Ascending aorta (tissue), 2 donors: ENCODE measurements at places on chromosomes 12 and 14.
A peak's percentile ranks its signal among the peaks of the same experiment; 100 is the strongest.

- no peak for DNase-seq
- H3K27ac ChIP-seq: no peak overlapping the region
- H3K27me3 ChIP-seq: no peaks in the 10 kb centered on the region
- H3K36me3 ChIP-seq: peaks cover 23% of the 10 kb centered on the region
- no peaks in the 10 kb centered on the region for H3K4me1 ChIP-seq
These were observed 65.0 kb downstream of the SETD3 start for GRCh38 chr14:99415496-99416281.

DNA sequence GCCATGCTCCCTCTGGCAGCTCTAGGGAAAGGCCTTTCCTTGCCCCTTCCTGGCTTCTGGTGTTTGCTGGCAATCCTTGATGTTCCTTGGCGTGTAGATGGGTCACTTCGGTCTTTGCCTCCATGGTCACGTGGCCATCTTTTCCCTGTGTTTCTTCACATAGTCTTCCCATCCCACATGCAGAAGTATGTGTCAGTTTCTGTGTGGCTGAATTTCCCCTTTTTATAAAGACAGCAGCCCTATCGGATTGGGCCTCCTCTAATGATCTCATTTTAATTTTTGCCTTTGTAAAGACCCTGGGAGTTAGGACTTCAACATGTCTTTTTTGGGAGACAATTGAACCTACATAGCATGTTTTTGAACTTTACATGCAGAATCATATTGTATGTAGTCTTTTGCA lies 107.2 kb upstream of the FGD4 start:
- H3K27ac ChIP-seq: no peak overlapping the region
- no peak for DNase-seq
- H3K36me3 ChIP-seq: no peaks in the 10 kb centered on the region
- H3K27me3 ChIP-seq: no peaks in the 10 kb centered on the region
- H3K4me1 ChIP-seq: no peaks in the 10 kb centered on the region

DNA sequence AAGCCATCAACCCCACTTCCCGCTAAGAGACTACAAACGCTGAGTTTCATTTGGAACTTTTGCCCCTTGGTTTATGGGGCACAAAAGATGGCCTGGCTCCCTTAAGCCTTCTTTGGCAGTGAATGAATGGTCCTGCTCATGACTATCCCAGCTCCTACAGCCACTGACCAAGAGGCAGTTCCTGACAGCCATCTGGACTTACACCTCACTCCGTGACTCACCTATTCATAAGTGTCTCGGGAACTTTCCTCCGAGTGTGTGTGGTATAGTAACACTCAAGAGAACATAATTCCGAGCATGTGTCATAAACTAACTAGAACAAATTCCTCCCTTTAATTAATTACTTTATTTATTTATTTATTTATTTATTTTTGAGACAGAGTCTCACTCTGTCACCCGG lies 51.9 kb upstream of the NUDT4 start:
- H3K27ac ChIP-seq: no peak overlapping the region
- no peaks in the 10 kb centered on the region for H3K27me3 ChIP-seq
- H3K4me1 ChIP-seq: no peaks in the 10 kb centered on the region
- H3K4me3 ChIP-seq: no peak overlapping the region
- H3K36me3 ChIP-seq: no peaks in the 10 kb centered on the region

- no peak overlapping the region for H3K27ac ChIP-seq
- no peaks in the 10 kb centered on the region for H3K4me1 ChIP-seq
- DNase-seq: no peak
- H3K36me3 ChIP-seq: no peaks in the 10 kb centered on the region
These were observed 76.4 kb upstream of the FOXG1 start for GRCh38 chr14:28690029-28690692.

- peak overlapping the region; percentile 34 for H3K27ac ChIP-seq
- no peaks in the 10 kb centered on the region for H3K4me1 ChIP-seq
- no peak for DNase-seq
- no peaks in the 10 kb centered on the region for H3K36me3 ChIP-seq
- H3K4me3 ChIP-seq: no peak overlapping the region
These were observed 290.9 kb downstream of the BTG1 start for GRCh38 chr12:91854725-91855124.

DNA sequence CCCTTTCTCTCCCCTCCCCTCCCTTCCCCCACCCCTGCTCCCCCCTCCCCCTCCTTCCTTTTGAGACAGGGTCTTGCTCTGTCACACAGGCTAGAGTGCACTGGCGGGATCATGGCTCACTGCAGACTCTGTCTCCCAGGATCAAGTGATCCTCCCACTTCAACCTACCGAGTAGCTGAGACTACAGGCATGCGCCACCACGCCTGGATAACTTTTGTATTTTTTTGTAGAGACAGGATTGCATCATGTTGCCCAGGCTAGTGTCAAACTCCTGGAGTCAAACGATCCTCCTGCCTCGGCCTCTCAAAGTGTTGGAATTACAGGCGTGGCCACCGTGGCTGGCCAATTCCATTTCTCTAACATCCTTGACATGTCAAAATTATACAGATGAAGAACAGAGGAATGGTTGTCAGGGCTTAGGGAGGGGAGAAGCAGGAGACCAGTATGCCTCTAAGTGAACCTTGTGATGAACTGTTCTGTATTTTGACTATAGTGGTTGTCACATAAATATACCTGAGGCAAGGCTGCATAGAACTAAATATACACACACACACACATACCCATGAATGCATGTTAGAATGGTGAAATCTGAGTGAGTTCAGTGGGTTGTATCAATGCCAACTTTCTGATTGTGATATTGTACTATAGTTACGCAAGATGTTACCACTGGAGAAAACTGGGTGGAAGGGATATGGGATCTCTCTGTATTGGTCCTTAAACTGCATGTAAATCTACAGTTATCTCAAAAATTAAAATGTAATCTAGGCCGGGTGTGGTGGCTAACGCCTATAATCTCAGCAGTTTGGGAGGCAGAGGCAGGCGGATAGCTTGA lies 3.6 kb upstream of the CFAP73 start:
- no peaks in the 10 kb centered on the region for H3K4me1 ChIP-seq
- no peak overlapping the region for H3K4me3 ChIP-seq
- no peak overlapping the region for H3K27ac ChIP-seq

DNA sequence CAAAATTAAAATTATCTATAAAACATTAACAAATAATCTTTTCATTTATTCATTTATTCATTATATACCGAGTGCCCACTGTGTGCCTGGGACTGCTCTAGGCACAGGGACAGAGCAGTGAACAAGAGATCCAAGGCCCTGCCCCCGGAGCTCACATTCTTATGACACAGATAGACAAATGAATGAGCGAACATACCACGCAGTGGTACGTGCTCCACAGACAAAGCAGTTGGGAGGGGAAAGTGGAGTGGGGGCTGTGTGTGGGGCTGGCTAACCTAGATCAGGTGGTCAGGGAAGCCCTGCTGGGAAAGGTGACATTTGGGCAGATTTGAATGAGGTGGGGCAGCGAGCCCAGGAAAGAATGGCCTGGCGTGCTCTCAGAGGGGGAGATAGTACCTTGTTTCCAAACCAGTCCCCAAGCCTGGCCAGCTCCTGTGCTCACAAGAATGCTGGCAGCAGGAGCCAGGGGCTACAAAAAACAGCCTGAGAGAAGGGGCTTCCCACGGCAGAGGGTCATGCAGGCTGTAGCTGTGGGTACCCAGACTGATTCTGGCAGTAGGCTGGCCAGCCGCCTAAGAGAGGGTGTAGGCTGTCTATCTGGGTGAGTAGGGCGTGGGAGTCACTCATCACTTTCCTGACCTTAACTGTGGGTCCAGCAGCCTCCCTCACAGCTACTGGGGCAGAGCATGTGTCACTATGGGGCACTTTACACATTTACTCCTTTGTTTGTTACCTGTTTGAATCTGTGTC lies 57.8 kb upstream of the ACTN1 start:
- peak overlapping the region; percentile 92 for H3K27ac ChIP-seq
- no peak overlapping the region for H3K4me3 ChIP-seq
- H3K4me1 ChIP-seq: peaks cover 52% of the 10 kb centered on the region
- DNase-seq: no peak
- no peaks in the 10 kb centered on the region for H3K27me3 ChIP-seq

- no peaks in the 10 kb centered on the region for H3K27me3 ChIP-seq
- H3K4me1 ChIP-seq: peaks cover 10% of the 10 kb centered on the region
- peak overlapping the region; percentile 87 for H3K27ac ChIP-seq
- no peaks in the 10 kb centered on the region for H3K36me3 ChIP-seq
- DNase-seq: peak; percentile 25
These were observed 678.7 kb upstream of the TMEM132C start for GRCh38 chr12:127588249-127588648.

DNA sequence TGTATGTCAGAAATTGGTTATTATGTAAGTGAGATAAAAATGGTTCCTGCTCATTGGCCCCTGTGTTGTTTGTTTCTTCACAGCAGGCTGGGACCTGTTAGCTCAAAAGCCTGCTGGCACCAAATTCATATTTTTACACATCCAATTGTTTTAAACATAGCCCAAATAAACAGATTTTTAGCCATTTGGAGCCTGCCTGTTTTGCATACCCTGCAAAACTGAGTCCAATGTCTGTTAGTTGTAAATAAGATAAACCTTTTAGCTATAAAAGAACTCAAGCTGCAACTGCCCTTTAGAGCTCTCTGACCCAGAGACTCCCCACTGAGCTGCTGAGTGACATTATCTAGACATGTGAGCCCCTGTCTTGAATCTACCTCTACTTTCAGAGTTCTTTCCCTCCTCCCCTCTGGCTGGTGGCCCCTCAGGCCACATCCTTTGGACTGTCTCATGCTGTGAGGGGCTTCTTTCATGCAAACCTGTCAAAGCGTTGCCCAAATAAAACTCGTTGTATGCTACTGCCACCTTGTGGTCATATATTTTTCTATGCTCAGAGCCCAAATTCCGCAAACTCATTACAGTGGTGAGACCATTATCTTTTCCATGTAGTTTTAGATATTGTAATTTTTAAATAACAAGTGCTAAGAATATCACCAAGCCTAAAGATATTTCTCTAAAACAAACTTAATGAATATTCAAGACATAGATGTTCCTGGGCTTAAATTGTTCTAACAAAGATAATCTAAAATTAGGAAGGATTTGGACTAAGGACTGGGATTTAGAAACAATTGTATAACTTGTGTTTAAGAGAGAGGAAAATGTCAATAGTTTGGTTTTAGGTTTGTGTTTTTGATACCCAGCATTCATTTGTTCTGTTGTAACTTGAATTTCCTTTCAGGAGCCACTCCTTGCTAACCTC lies 337.9 kb downstream of the AACS start:
- no peaks in the 10 kb centered on the region for H3K27me3 ChIP-seq
- DNase-seq: no peak
- no peaks in the 10 kb centered on the region for H3K4me1 ChIP-seq
- H3K4me3 ChIP-seq: no peak overlapping the region
- H3K36me3 ChIP-seq: no peaks in the 10 kb centered on the region

DNA sequence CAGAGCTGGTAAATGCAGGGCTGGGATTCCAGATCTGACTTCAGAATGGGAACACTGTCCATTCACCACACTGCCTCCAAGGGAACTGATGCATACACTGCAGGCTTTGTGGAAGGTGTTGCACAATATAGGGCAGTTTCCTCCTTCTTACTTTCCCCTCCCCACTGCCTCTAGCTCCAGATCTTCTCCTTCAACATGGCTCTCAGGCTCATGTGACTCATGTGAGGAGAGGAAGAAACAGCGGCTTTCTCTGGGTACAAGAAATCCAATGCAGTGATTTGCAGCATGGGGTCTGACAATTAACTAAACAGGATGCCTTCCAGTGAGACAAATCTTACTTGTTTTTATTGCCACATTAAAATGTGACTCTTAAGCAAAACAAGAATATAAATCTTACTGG lies 447.6 kb upstream of the CCDC196 start:
- peak; percentile 63 for DNase-seq
- H3K27ac ChIP-seq: no peak overlapping the region
- no peaks in the 10 kb centered on the region for H3K36me3 ChIP-seq

GRCh38 chr12:64968989-64969819 lies 144.8 kb downstream of the TBC1D30 start:
- H3K4me1 ChIP-seq: no peaks in the 10 kb centered on the region
- H3K27me3 ChIP-seq: no peaks in the 10 kb centered on the region
- H3K27ac ChIP-seq: no peak overlapping the region
- H3K4me3 ChIP-seq: no peak overlapping the region

DNA sequence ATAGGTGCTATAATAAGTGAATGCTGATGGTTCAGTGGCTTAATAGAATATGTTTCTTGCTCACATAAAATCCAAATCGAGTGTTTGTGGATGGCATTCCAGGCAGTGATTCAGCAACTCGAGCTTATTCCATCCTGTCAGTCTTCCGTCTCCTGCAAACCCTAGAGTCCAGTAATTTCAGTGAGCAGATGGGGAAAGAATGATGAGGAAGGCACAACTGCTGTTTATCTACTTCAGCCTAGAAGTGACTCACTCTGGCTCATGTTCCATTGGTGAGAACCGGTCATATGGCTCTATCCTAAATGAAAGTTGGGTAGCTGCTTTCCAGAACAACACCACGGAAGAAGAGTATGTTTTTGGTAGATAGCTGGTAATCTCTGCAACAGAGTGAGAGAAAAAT lies 421.8 kb upstream of the PDE3A start:
- peak overlapping the region; percentile 17 for H3K4me3 ChIP-seq
- peak; percentile 81 for DNase-seq
- no peaks in the 10 kb centered on the region for H3K27me3 ChIP-seq
- peak overlapping the region; percentile 73 for H3K27ac ChIP-seq
- H3K4me1 ChIP-seq: peaks cover 6% of the 10 kb centered on the region

- H3K36me3 ChIP-seq: no peaks in the 10 kb centered on the region
- no peaks in the 10 kb centered on the region for H3K27me3 ChIP-seq
- no peaks in the 10 kb centered on the region for H3K4me1 ChIP-seq
- no peak overlapping the region for H3K27ac ChIP-seq
- no peak overlapping the region for H3K4me3 ChIP-seq
These were observed 476.4 kb downstream of the SOX5 start for GRCh38 chr12:23473071-23473470.

DNA sequence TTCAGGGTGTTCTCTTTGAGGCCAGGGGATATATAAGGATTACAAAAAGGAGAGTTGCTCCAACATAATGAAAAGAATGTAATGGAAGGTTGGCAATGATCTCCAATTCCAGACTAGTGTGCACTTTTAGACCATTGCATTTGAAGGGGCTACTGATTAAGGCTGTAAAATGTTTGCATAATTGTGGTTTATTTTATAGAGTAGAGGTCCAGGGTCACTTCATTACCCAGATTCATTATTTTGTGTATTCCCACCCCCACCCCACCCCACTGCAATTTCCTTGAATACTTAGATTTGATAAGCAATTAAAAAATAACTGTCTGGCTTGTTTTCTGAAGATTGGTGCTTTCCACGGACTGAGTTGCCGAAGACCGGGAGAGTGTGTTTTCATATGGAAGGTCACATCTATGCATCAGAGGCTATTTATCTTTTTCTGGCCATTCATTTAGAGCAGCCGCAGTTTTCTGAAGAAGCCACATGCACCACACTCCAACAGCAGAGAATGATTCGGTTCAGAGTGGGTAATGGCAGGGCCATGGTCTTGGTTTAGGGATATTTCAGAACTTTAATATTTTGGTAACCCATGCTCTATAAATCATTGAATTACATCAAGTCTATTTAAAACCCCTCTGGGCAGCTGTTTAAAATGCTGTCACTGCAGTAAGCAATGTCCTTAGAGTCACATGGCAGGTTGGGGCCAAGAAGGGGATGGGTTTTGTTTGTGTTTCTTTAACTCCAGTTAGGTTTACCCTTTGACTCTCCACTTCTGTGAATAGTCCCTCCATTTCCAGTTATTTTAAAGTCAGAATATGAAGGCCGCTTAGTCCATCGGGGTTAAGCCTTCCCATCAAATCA lies 94.6 kb downstream of the TMEM30B start:
- no peak for DNase-seq
- no peaks in the 10 kb centered on the region for H3K36me3 ChIP-seq
- no peak overlapping the region for H3K4me3 ChIP-seq
- peak overlapping the region; percentile 32 for H3K27ac ChIP-seq
- H3K27me3 ChIP-seq: no peaks in the 10 kb centered on the region

- H3K27me3 ChIP-seq: no peaks in the 10 kb centered on the region
- no peak overlapping the region for H3K4me3 ChIP-seq
- H3K4me1 ChIP-seq: no peaks in the 10 kb centered on the region
- H3K36me3 ChIP-seq: no peaks in the 10 kb centered on the region
- no peak for DNase-seq
These were observed 39.9 kb upstream of the DHRS7 start for GRCh38 chr14:60204843-60205774.
